Stimulated activated CD4-positive, alpha-beta T cell treated with anti-CD3 and anti-CD28 coated beads, Interleukin-1b, Interleukin-23, amount 100 ng/mL, for 48 hours (primary cell): ENCODE measurements at places on chromosomes 4 and X.

GRCh38 chr4:8376361-8377102 is 64.0 kb downstream of the ACOX3 start:
- DNase-seq, result no peak

- no peak for DNase-seq
These were observed 78.3 kb downstream of the FHDC1 start for GRCh38 chr4:153014460-153014859.

- no peak for DNase-seq
These were observed 162.4 kb downstream of the UNC5C start for GRCh38 chr4:95386410-95386809.

DNA sequence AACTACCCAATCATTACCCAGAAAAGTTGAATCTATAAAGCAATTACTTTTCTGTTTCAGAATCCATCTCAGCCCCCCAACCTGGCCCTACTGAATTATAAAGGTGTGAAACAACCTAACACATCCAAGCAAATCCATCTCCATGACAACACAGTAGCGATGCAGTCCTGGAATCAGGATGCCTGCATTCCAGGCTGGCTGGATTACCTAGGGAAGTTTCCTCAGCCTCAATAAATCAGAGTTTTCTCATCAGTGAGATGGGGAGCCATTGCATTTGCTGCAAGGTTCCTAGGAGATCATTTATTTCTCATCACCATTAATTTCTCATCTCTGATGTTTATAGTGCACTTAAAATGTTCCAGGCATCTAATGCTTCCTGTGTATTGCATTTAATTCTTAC is 46.0 kb downstream of the LNX1 start:
- DNase-seq, result no peak

- DNase-seq, result no peak
These were observed 916 bp downstream of the MXRA5 start for GRCh38 chrX:3345281-3346191.

DNA sequence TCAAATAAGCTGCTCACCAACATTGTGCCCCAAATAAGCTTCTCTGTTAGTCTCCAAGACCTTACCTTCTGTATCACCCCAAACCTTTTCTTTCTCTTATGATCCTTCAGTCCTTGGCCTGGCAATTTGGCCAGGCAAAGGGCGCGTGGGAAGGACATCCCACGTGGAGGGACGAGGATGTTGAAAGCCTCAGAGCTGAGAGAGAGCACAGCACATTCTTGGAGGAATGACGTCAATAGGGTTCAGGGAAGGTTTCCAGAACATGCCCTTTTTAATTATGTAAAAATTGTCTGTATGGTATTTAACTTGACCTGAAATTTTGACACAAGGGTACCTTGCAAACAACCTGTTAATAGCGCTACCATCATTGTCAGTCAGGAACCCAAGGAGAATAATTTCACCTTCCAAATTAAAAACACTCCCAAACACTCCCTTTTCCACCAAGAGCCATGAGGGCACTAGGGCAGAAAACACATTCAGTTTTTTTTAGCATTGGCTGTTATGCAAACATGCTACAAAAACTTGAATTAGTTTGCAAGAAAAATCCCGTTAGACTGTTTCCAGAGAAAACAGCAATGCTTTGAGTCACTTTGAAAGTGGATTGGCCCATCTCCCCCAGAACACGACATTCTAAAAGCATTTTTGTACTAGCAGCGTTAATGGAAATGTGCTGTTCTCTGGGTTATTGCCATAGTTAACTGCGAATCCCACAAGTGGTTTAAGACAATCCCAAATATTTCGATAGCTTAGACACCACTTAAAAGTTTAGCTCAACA is 183.2 kb upstream of the PUDP start:
- no peak for DNase-seq
